ENCODE measurements at places on chromosomes 5 and 9.

DNA sequence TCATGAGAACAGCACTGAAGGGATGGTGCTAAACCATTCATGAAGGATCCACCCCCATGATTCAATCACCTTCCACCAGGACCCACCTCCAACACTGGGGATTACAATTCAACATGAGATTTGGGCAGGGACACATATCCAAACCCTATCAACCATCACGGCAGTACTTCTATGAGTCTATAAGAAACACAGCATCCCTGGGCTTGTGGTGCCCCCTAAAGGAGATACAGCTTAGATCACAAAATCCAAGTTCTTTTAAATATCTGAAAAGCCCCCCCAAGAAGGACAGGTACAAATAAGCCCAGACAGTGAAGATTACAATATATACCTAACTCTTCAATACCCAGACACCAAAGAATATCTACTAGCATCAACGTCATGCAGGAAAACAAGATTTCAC is 233.7 kb upstream of the ADRA1B start:
- no peak for DNase-seq

- DNase-seq: no peak
Observed at GRCh38 chr9:133456409-133456808, 3.4 kb upstream of the CACFD1 start.

DNA sequence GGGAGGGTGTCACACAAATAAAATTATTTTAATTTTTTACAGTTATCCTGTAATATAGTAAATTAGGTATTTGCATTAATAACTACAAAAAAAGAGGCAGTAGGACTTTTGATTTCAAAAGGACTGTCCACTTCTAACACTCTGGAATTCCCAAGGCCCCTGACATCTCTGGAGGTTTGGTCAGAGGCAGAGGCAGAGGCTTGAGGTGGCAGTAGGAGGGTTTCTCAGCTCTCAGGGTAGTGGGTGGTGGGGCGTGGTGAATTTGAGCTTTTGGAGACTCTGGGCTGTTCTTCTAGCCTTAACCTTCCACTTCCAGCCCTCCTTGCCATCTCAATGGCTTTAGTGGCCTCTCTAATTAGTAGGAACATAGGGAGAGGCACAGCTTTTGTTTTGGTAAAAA is 22.8 kb downstream of the ATOX1 start:
- DNase-seq: no peak

GRCh38 chr5:62144401-62145022 is 161.5 kb upstream of the KIF2A start:
- no peak for DNase-seq

- DNase-seq: no peak
Observed at GRCh38 chr9:8429768-8430167, 630.2 kb upstream of the DMAC1 start.

All from MM.1S (cell line).